ENCODE measurements at places on chromosomes 4 and X.
A peak's percentile ranks its signal among the peaks of the same experiment; 100 is the strongest.

- DNase-seq = no peak
These were observed 142.1 kb downstream of the APBB2 start for GRCh38 chr4:41072021-41072777.

GRCh38 chr4:80008351-80008750, 64.7 kb downstream of the ANTXR2 start:
- no peak for DNase-seq

GRCh38 chr4:152516156-152516555, 19.7 kb downstream of the FBXW7 start:
- peak; percentile 47 for DNase-seq

DNA sequence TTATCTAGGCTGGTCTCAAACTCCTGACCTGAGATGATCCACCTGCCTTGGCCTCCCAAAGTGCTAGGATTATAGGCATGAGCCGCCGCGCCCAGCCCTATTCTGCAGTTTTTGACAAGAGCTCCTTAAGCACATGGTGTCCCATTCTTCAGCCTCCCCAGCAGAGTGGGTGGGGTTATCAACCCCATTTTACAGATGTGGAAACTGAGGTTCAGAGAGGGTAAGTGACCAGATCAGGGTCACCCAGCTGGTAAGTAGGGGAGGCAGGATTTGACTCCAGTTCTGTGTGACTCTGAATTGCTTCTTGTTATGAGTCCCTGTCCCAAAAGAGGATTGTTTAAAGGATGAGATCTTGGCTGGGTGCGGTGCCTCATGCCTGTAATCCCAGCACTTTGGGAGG, 14.5 kb downstream of the MAN2B2 start:
- DNase-seq = no peak

DNA sequence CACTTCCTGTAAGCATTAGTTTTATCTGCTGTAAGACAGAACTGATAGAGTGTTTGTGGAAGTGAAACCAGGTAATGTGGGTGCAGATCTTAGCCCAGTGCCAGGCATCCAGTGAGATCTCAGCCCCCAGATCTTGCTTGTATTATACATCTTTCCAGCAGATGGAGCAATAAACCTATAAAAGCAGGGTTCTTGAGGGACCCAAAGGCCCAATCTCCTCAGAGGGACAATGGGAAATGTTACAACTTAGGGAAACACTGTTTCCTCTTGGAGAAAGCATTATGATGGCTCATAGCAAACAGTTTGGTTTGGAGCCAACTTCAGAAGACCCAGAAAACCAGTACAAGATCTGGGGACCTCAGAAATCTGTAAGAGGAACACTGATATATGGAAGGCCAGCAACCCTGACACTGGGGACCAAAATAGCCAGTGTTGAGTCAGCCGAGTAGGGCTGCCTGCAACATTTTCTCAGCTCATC, 206.3 kb downstream of the SLC7A11 start:
- peak; percentile 78 for DNase-seq

- DNase-seq = no peak
These were observed 355.0 kb upstream of the GATB start for GRCh38 chr4:152115794-152116193.

- DNase-seq = no peak
These were observed 52.3 kb downstream of the GUCY1B1 start for GRCh38 chr4:155811083-155811482.

GRCh38 chr4:57437649-57438048, 327.5 kb upstream of the IGFBP7 start:
- DNase-seq = no peak

DNA sequence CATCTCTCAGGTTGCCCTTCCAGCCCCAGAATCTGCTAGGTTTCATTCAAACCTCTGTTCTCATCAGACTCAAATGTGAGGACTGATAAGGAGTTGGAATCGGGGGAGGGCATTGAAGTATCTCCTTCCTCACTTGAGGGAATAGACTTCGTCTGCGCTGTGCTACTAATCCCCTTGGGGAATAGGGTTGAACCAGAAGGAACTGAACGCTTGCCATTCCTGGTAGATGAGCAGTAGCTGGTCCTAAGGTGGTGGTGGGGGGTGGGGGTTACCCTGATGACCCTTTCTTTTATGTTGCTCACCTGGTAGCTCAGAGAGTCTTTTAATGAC, 692 bp upstream of the SLC9A7 start:
- DNase-seq = peak; percentile 52

DNA sequence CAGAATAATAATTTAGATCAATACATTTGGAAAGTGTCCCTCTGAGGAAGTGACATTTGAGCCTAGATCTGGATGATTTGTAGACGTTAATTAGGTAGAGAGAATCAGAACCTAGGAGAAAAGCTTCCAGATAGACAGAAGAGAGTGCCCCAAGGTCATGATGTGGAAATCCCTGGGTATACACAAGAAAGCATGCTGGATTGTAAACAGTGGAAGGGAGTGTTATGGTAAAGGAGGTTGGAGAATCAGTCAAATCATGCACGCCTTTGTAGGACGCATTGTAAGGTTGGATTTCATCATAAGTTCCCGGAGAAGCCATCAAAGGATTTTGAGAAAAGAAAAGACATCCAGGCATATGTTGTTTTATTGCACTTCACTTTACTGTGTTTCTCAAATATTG, 156.3 kb downstream of the PARM1 start:
- no peak for DNase-seq

- no peak for DNase-seq
These were observed 645 bp downstream of the AMMECR1 start for GRCh38 chrX:110317061-110317819.

DNA sequence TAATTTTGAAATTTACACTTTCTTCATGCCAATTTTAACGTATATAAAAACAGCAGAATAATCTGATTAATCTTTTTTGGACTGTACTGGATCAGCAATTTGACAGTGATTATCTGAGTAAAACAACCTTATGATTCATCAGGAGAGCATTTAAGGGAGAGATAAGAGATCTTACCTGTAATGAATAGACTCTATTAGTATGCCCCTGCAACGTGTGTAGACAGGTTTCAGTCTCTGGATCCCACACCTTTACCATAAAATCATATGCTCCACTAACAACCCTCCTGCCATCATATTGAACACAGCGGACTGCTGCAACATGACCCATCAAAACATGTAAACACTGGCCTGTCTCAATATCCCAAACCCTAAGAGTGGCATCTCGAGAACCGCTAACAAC, 210.1 kb downstream of the FBXW7 start:
- DNase-seq = no peak

DNA sequence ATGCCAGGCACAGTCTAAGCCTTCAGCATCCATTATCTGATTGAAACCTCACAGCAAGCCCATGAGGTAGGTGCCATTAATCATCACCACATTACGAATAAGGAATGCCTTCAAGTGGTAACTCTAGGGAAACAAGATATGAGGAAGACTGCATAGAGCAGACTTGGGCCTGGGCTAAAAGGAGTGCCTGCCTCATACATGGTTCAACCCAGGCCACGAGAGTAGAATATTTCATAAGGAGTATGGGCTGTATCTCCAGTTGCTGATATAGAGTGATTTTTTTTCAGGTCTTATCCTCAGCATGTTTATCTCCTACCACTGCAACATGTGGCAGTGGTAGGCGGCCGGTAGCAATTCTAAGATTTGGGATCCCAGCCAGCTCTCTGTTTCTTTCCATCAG, 51.7 kb downstream of the ATP11C start:
- peak; percentile 65 for DNase-seq

DNA sequence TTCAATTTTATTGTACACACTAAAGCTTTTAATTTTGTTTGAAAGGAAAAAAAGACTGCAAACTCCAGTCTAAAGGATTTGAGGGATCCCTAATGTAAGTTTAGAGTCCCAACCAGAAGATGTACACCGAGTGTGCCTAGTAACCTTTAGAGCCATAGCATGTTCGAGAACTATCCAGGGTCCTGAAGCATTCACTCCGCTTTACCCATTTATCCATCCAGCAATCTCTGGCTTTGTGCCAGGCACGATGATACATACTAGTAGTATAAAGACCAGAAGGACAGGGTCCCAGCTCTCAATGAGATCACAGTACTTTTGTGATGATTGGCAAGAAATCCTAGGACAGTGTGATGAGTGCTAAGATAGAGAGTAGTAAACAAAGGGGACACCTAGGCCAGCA, 168.7 kb downstream of the STK32B start:
- peak; percentile 64 for DNase-seq

GRCh38 chrX:134177527-134177926, 59.5 kb upstream of the CCDC160 start:
- no peak for DNase-seq

DNA sequence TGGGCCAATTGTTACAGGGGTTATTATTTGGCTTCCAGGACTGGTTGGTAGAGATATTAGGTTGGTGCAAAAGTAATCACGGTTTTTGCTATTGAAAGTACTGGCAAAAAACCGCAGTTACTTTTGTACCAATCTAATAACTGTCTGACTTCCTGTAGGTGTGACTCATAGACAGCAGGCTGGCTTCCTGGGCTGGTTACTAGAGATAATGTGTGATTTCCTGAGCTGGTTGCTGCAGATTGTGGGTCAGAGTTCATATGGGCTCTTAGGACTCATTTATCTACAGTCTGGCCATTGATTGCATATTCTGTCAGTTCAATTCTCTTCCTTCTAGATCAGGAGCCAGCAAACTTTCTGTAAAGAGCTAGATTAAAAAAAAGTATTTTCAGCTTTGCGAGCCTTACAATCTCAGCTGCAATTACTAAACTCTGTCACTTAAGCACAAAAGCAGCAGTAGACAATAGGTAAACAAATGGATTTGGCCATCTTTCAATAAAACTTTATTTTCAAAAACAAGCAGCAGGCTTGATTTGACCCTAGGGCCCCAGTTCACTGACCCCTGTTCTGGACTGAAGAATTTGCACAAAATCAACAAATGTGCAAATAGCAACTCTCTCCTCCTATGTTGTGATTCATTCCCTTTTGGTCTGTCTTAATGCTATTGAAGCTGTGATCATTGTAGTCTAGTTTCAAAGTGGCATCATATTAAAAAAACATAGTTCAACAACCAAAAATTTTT, 50.8 kb upstream of the BOD1L1 start:
- no peak for DNase-seq

DNA sequence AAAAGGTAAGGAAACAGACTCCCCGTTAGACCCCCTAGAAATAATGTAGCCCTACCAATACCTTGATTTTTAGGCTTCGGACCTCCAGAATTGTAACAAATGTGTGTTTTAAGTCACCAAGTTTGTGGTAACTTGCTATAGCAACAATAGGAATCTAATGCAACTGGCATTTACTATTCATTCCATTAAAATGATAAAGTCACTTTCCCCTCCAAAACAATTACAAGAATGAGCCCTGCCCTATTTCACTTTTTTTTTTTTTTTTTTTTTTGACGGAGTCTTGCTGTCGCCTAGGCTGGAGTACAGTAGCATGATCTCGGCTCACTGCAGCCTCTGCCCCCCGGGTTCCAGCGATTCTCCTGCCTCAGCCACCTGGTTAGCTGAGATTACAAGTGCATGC, 3.5 kb upstream of the DDX60L start:
- peak; percentile 85 for DNase-seq

GRCh38 chr4:2462218-2462991, 6.5 kb upstream of the RNF4 start:
- peak; percentile 74 for DNase-seq

- no peak for DNase-seq
These were observed 9.7 kb upstream of the KLF3 start for GRCh38 chr4:38654273-38654672.

DNA sequence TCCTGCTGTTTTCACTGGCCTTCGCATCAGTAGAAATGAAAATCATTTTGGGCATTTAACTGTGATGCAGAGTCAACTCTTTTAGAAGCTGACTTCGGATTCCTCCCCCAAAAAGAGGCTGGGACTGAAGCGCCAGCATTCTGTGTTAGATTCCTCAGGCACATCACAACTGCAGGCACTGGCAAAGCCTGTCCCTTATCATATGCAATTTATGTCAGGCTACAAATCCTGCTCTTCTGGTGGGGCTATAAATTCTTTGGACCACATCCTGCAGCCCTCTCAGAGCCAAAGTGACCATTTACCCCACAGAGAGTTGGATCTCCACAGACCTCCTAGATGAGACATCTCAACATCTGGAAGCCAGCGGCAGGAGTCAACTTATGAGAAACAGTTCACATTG, 138.4 kb downstream of the CBR4 start:
- peak; percentile 66 for DNase-seq

DNA sequence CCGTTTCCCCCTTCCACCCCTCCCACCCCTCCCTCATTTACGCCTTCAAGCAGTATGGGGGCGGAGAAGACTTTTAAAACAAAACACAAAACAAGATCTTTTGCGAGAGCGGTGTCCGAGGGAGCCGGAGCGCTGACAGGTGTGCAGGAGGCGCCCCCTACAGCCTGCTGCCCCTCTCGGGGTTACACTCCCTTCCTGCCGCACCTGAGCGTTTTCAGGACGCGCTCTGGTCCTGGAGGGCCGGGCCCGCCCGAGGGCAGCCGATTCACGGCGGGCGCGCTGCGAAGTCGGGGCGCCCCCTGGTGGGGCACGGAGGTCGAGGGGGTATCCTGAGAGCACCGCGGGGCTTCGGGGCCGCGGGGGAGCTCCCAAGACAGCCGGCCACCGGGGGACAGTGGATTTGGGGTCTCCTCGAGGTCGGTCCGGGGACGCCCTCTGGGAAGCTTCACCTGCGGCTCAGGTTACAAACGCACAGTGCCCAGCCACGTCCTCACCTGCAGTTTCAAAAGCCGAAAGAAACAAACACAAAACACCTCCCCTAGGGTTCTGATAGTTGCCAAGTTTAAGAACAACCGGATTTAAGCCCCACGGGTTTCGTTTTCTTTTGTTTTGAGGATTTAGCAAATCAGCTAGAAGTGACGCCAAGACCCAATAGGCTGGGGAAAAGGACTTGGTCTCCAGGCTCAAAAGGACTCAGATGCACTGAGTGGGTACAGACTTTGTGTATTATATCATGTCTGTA, 8.0 kb upstream of the NEUROG2 start:
- DNase-seq = peak; percentile 36

Data from fibroblast of skin of scalp (primary cell).